A549 (cell line): ENCODE measurements at places on chromosomes 5 and 9. TPM values are rescaled to one million over a fixed set of nuclear protein-coding genes. Genes with fewer than 3 reads are reported as not detected.

DNA sequence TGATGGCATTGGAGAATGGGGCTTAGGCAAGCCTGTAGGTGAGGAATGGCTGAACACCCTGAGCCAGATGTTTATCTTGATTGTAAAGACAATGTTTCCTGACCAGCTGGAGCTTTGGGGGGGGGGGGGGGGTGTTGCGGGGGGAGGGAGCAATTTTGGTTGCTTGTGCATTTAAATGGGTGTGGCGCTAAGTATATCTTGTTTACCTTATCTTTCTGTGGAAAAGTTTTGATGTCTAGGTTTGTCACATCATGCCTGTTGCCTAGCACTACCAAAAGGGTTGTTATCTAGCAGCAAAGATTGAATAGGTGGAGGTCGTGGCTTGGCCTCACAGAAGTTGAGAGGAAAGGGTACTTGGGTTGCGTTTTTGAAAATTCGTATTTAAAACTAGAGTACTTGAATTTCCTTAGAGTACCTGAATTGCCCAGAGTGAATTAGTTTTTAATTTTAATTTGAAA is 1.3 kb downstream of the SMAD5 start:
- no peak for DNase-seq

- no peak for DNase-seq
Measured at GRCh38 chr5:116358015-116358523, 216.6 kb downstream of the SEMA6A start.

Gene CD72
- polyA plus RNA-seq = 0.10 to 0.55 TPM (median 0.44 TPM) in 3 replicates

DNA sequence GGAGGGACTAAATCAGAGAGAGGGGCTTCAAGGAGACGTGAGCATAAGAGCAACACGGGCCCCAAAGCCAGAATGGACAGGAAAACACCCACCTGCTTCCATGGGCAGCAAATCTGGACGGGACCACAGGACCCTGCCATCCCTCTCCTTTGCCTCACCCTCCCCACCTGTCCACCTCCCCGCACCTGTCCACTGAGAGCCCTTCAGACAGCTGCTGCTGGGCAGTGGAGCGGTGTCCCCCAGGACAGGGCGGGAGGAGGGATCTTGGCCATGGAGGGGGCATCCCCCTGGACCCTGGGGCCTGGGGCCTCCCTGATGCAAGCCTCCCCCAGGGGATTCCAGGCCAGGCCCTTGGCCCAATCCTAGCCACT is 2.6 kb downstream of the CCDC183 start:
- DNase-seq = no peak

GRCh38 chr9:107751567-107752210 is 262.1 kb upstream of the KLF4 start:
- peak; percentile 77 for DNase-seq

- DNase-seq = no peak
Measured at GRCh38 chr5:33994845-33995244, 10.4 kb upstream of the SLC45A2 start.

DNA sequence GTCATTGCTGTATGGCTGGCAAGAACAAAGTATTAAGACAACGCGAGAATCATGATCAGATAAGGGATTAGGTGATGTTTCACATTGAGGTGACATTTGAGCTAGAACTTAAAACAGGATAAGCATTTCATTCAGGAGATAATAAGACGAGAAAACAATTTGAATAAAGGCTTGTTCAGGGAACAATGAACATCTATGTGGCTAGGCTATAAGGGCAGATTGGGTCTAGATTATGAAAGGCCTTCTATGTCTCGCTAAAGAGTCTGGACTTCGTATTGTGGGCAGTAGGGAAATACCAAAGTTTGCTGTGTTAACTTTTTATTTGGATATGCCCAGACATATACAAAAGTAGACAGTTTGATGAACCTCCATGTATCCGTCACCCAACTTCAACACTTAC is 6.9 kb downstream of the MRPL22 start:
- DNase-seq = no peak

Gene ERBIN
- polyA plus RNA-seq = 24.3 to 25.6 TPM (median 25.6 TPM) in 3 replicates
